Stimulated activated CD8-positive, alpha-beta memory T cell treated with anti-CD3 and anti-CD28 coated beads, Interleukin-7, amount 100 ng/mL, for 1 hour (primary cell): ENCODE measurements at places on chromosomes 3 and 15.

DNA sequence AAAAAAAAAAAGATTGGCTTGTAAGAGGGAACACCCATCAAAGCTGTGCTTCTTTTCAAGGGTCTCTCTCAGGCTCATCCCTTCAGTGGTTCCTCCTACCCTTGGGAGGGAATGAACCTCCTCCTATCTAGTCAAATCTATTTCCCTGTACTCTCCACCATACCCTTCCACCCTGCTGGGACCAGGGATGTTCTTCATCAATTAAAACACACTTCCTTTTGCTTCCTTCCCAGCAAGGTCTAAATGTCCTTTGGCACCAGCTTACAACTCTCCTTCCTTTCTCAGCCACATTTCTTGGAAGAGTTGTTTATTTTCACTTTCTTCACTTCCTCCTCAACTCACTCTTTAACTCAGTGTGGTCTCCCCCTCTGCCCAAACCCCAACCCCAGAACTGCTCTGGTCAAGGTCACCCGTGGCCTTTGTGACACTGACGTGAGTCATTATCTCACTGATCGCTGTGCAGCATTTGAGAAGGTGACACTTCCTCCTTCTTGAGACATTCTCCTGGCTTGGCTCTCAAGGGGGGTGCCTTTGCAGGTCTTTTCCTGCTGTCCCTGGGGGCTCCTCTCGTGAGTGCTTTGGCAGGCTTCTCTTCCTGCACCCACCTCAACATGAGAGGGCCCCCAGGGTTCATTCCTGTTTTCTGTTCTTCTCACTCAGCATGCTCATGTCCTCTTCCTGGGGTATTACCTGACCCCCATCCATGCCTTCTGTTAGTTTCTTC is 210.5 kb upstream of the TLE3 start:
- DNase-seq, result no peak

- no peak for DNase-seq
Measured at GRCh38 chr15:24877174-24877573, 77.6 kb upstream of the SNRPN start.

- DNase-seq, result no peak
Measured at GRCh38 chr3:56064684-56065083, 403.6 kb downstream of the ERC2 start.

DNA sequence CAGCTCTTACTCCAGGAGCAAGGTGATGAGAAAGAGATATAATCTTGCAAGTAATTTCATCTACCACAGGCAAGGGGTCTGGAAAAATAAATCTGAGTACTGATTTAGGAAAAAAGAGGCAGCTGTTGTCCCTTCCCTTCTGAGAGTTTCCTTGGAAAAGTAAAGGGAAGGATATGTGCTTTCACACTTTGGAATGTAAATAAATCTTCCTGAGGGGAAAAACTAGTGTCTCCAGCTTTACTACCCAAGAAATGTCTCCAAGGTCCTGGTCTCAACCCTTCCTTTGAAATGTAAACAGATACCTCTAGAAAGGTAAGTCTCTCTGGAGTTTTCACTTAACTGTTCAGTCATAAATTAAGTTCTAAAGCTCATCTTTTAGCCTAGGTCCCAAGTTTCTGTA is 102.6 kb downstream of the DPH6 start:
- DNase-seq, result no peak

- DNase-seq, result no peak
Measured at GRCh38 chr15:97177151-97177577, 783.3 kb upstream of the ARRDC4 start.

- no peak for DNase-seq
Measured at GRCh38 chr3:138539352-138539751, 54.7 kb downstream of the CEP70 start.

DNA sequence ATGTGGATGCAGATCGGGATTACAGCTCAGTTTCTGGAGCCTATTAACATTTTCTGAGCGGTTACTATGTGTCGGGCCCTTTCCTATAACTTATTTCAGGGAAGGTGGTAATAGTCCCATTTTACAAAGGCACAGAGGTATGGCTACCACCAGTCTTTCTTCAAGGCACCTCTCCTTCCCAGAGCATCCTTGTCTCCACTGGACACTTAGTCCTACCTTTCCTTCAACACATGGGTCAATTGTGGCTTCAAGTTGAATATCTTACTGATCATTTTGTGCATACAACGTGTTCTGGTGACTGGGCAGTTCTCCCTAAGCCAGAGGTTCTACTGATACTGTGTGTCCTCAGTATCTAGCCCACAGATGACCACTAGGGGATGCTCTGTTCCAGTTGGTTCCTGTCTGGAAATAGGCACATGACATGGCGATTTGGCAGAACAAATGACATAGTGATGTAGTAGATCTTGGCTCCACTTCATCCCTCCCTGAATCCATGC is 60.7 kb upstream of the CMTM8 start:
- peak; percentile 10 for DNase-seq

DNA sequence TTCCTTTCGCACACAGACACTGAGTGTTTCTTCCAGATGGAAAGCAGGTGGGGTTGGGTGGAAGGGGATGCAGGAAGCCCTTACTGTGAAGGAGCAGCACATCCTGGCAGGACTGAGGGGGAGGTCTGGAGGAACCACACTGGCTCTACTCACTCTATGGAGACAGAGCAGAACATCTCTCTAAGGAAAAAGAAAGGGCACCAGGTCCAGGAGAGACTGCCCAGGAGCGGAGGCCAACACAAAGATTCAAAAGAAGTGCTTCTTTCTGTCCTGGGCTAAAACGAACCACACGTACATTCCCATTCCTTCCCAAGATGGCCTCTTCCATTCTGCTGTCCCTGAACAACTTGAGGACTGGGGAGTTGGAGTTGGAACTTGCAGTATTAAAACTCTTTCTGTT is 13.8 kb upstream of the VIPR1 start:
- DNase-seq, result no peak

DNA sequence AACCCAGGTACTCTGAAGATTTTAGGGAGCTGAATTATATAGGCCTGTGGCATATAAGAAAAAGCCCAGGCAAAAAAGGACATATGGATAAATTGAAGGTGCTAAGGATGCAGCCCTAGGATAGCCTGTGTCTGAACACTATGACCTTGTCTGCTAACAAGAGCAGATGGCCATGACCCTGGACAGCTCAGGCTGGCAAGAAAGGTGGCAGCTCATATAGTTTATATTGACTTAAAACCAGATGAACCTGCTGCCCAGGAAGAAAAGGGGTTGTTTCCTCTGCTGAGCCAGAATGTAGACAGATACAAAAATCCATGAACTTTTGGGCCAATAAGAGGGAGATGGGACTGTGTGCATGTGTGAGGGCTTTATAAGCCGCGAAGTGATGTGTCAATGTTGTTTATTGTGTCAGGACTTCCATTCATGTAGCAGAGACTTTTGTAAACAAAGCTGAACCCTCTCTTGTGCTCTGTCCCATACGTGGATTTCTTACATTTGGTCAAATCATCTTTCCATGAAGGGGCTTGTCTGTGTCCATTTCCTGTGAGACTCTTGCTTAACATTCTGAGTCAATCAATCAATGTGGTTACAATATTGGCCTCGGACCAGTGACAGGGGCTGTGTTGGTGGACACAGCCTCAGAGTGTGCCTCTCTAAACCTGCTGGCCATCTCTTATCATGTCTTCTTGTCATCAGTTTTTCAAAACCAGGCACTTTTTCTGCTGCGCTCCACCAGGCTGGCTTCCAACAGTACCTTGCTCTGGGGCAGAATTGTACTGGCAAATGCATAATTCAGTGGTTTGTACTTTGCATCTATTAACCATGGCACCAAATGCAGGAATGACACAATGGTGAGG is 321.2 kb downstream of the WDR72 start:
- no peak for DNase-seq

DNA sequence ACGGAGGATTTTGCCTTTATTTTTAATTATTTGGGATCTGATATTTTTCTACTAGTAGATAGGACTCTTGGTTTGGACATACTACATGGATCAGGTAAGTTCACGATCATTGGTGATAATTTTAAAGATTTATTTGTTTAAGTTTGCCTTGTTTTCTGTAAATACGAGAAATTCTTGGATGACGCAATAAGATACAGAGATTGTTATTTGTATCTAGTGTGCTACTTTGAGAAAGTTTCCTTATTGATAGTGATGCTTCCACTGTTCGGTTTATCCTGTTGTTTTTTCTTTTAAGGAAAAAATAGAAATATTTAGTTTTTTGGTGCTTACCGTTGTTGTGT is 577 bp downstream of the CHD2 start:
- no peak for DNase-seq

DNA sequence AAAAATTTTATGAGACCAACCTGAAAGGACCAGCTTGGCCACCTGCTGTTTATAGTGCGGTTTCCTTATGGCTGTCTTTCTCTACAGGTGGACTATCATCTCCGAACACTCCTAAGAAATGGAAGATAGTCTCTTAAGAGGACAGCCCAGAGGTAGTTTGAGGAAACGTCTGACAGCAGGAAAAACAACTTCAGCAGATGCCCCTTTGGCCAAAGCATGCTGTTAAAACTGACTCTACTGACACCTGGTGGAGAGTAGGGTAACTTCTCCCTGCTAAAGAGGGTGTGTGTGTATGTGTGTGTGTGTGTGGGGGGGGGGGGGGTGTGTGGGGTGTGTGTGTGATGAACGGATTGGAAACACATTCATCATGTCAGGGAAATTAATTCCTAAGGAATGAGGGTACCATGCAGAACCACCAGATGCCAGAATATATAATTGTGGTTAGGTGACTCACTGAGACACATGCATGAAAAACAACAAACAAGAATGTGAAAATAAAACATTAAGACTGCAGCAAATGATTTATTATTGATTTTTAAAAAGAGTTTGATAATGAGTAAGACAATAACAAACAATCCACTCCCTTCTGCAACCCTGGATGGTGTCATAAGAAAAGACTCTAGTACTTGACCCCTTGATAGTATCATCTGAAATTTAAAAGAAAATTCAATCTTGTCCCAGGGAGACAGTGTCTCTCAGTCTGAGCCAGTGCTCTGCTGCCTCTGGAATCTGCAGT is 256.5 kb downstream of the THRB start:
- no peak for DNase-seq

DNA sequence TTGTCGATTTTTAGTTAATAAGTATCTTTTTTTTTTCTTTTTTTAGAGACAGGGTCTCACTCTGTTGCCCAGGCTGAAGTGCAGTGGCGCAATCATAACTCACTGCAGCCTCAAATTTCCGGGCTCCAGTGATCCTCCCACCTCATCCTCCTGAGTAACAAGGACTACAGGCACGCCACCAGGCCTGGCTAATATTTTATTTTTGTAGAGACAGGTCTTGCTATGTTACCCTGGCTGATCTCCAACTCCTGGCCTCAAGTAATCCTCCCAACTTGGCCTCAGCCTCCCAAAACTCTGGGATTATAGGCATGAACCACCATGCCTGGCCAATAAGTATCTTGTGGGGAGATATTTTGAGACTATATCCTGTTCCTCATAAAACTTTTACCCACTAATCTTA is 29.4 kb upstream of the ARID3B start:
- no peak for DNase-seq

DNA sequence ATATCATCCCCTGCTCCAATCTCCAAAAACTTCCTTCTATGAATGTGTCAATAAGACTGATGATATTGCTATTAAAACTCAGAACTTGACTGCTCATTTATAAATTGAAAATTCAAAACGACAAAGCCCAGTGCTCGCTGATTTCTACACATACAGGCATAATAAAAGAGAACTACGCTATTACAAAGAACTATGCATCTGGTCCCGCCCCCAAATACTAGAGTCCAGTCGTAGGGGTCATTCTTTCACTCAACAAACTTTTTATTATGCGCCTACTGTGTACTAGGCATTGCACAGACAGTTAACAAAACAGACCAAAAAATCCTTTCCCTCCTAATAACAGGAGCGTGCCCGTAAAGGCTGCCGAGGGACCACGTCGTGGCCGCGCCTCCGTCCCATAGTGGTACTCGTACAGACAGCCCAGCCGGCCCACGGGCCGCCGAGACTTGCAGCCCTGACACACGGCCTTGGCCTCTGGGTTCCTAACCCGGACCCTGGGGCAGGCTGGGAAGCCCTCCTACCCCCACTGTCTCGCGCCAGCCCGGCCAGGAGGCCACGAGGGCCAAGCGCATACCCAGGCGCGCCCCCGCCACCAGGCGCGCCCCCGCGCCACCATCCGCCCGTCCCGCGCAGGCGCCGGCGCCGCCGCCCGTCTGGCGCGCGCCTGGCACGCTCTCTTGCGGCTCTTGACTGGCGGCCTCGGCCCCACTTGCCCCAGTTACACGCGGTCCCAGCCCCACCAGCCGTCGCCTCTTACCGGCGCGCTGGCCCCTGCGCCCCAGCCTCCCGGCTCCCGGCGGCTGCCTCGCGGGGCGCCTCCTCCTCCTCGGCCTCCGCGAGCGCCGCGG is 757 bp downstream of the AVEN start:
- DNase-seq, result peak; percentile 48

GRCh38 chr3:149152420-149152819 is 23.0 kb downstream of the HPS3 start:
- DNase-seq, result no peak

- no peak for DNase-seq
Measured at GRCh38 chr3:157333551-157333991, 103.1 kb upstream of the PTX3 start.

DNA sequence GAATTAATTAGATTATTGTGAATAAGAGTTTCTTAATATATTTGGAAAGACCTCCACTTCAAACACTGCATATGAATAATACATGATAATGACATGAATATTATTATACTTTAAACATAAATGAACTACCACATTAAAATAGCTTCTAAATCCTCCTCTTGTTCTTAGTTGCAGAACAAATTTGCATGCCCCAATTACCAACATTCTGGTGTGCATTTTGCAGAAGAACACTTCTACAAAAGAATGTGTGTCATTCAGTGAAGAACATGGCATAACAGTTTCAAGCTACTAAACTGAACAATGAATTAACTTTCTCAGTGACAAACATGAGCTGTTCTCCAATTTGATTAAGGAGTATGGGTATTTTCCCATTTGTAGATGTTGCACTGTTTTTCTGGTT is 711.3 kb upstream of the NAALADL2 start:
- DNase-seq, result no peak

- DNase-seq, result no peak
Measured at GRCh38 chr3:11159421-11159904, 5.2 kb downstream of the HRH1 start.

- DNase-seq, result no peak
Measured at GRCh38 chr15:60781211-60781713, 302.3 kb upstream of the ICE2 start.

DNA sequence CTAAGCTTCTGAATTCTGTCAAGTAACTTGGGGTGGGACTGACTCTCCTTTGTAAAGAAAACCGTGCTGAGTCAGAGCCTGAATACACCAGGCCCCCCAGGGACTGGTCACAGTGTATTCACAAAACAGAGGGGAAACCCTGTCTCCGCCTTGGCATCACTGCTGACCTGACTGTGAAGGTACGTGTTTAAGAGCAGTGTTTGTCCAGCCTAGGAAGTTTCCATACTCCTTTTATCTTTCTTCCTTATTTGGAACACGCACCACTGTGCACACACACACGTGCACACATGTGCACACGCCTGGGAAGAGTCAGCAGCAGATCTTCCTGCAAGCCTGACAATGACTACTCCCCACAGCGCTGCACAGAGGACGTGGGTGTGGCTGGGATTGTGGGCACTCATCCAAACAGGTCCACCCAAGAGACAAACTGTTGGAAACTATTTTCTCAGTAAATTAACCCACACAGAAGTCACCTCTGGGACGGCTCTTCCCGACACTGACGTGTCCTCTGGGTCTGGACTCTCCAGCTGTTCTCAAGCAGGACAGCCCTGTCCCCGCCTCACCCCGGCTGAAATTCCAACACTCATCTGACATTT is 87.7 kb downstream of the ATP10A start:
- DNase-seq, result no peak
